ENCODE measurements at places on chromosomes 7 and 10. TPM values are rescaled to one million over a fixed set of nuclear protein-coding genes. Genes with fewer than 3 reads are reported as not detected.
A peak's percentile ranks its signal among the peaks of the same experiment; 100 is the strongest.

- DNase-seq = no peak
Observed at GRCh38 chr7:152922318-152923081, 162.9 kb downstream of the ACTR3B start.

DNA sequence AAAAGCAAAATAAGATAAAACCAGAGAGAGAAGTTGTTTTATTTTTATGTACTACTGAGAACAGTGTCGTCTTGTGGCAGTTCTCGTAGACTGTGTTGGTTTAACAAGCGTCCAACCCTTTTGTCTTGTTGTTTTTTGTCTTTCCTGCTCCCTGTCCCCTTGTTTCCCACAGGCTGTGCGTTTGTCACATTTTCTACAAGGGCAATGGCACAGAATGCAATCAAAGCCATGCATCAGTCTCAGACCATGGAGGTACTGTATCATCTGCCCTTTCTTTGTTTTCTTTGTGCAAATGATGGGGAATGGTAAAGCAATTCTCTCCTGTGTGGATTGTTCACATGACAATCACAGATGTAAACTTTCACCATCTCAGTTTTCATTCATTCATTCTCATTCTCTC lies 248.8 kb downstream of the CELF2 start:
- no peak for DNase-seq

DNA sequence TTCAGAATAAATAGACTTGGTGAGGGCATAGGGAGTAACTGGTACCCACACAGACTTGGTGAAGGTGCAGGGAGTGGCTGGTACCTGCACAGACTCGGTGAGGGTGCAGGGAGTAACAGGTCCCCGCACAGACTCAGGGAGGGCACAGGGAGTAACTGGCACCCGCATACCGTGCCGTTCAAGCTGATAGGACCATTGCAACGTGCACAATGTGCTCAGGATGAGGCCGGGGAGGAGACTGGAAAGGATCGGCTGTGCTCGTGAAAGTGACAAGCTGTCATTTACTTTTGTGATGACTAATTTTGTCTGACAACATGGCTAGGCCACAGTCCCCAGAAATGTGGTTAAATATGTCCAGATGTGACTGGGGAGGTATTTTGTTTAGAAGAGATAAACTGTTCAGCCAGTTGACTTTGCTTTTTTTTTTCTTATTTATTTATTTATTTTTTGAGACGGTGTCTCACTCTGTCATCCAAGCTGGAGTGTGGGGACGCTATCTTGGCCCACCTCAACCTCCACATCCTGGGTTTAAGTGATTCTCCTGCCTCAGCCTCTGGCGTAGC lies 76.2 kb upstream of the NMT2 start:
- DNase-seq = no peak

- DNase-seq = peak; percentile 26
Observed at GRCh38 chr10:52409195-52409594, 95.1 kb downstream of the DKK1 start.

- DNase-seq = no peak
Observed at GRCh38 chr7:47190462-47190861, 391.4 kb downstream of the TNS3 start.

DNA sequence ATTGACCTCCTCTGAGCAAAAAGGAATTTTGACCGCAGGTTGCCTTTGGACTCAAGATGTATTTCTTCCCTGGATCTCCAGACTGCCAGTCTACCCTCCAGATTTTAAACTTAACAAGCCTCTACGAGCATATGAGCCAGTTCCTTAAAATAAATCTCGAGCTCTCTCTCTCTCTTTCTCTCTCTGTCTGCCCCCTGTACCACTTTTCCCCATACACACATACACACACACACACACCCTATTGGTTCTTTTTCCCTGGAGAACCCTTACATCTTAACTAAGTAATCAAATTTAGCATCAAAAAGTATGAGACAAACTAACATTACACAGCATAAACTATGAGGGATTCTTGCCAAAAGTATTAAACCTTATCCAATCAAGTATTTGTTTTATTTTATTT lies 11.4 kb downstream of the BCAP29 start:
- no peak for DNase-seq

- DNase-seq = no peak
Observed at GRCh38 chr7:102196028-102196427, 90.6 kb upstream of the SH2B2 start.

GRCh38 chr10:126321440-126321839 lies 66.8 kb downstream of the ADAM12 start:
- DNase-seq = no peak

- no peak for DNase-seq
Observed at GRCh38 chr7:155355745-155356144, 58.1 kb downstream of the INSIG1 start.

GRCh38 chr7:153934048-153934447 lies 118.2 kb upstream of the DPP6 start:
- no peak for DNase-seq

DNA sequence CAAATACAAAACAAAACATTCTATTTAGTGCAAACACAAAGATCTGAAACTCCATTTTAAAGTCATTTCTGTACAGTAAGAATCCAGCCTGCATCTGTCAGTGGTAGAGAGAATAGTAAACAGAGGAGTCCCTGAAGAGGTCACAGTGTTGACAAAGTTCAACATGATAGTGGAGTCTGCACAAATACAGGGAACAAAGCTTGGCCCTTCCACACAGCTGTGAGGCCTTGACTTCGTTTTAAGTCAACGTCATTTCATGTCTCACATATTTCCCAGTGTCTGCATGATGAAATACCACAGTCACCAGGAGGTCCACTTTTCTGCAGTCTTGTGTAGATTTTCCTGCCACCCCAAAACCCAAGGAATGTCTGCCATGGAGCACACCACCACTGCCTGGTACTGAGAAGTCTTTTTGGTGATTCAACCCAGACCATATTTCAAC lies 33.0 kb downstream of the CYP26A1 start:
- no peak for DNase-seq

DNA sequence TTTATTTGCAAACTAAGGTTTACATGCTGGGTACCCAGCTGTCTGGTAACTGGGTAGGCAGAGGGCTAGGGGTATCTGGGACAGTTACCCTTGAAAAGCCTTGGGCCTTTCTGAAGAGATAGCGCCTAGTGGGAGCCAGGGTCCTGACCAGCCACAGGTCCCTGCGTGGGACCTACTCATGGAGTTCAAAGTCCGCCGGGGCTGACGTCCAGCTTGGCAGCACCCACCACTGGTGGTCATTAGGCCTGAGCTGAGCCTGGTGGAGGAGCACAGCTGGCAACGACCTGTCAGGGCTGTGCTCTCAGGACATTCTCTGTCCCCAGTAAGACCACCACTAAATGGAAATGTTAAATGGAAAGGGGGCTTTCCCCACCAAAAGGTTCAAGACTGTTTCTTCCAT lies 20.0 kb downstream of the GUSB start:
- DNase-seq = no peak

DNA sequence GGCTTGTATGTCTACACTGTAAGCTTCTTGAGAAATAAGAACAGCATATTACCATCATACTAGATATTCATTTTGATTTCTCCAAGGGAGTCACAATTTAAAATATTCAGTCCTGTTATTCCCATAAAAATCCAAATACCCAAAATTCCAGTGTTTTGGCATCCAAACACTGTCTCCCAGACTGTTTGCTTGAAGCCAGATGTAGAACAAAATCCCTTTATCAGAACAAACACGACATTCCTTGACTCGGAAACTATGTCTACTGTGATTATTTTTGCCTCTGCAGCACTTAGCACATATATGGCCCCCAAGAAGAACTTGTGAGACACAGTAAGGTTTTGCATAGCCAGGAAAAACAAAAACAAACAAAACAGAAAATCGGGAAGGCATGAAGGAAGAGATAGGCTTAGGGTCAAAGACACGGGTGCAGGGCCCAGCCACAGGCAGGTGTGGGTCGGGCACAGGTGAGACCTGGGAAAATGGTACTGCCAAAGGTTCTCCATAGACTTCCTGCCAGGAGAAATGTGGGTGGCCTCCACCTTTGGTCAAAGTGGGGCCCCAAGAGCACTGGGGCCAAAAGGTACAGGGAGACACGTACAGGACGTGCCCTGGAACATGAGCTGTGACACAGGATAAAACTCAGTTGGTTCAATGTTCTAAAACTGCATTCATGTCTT lies 36.5 kb downstream of the CPXM2 start:
- DNase-seq = no peak

CCZ1B gene
- 57.7 TPM for total RNA-seq

CCDC7 gene
- total RNA-seq = 2.4 TPM

SGCE gene
- total RNA-seq = 23.0 TPM

TMEM196 gene
- not detected for total RNA-seq

CCDC146 gene
- 2.1 TPM for total RNA-seq
